ENCODE measurements at places on chromosomes 3 and 15.

DNA sequence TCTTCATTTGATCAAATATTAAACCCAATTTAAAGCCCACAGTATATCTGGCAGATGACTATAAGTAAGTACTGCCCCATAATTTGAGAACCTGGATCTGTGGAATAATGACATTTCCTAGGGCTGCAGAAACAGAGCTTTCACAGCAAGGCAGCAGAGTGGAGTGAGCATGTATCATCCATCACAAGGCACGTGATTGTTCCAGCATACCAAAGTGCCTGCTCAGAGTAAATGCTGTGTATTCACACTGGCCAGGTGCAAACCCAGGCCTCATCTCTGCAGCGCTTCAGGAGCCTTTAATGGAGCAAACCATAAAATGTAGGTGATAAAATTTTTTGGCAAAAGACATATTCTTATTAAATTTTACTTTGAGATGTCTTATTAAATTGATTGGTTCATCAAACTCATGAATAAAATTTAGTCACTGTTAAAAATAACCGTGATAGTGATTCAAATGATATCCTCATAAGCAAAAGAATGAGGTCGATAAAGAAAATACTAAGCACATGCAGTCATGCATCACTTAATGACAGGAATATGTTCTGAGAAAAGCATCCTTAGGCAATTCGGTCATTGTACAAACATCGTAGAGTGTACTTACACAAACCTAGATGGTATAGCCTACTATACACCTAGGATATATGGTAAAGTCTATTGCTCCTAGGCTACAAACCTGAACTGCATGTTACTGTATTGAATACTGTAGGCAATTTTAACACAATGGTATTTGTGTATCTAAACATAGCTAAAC, 99.3 kb upstream of the SLC24A5 start:
- DNase-seq, result peak; percentile 30

DNA sequence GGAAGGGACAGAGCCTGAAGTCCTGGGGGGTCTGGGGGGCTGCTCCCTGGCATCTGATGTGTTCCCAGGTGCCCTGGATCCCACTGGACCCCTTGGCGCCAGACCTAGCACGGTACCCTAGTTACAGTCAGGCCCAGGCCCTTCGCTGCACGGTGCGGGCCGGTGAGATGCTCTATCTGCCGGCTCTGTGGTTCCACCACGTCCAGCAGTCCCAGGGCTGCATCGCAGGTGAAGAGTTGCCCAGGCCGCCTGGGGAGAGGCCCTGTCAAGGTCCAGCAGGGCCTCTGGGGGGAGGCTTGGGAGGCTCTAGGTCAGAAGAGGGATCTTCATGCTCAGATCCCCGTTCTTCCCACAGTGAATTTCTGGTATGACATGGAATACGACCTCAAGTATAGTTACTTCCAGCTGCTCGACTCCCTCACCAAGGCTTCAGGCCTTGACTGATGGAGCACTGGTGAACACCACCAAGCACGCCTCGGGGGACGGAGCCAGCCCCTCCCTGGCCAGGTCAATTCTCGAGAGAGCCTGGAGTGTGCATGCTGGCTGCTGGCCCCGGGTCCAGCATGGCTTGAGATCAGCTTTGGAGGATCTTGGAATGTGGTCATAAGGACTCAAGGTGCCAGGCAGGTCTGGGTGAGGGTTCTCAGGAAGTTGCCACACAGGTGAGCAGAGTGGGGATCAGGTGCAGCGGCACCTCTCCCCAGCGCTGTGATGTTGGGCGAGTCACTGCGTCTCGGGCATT, 1.8 kb upstream of the PLA2G4B start:
- DNase-seq, result no peak

- no peak for DNase-seq
Observed at GRCh38 chr3:19938295-19938627, 4.2 kb upstream of the EFHB start.

DNA sequence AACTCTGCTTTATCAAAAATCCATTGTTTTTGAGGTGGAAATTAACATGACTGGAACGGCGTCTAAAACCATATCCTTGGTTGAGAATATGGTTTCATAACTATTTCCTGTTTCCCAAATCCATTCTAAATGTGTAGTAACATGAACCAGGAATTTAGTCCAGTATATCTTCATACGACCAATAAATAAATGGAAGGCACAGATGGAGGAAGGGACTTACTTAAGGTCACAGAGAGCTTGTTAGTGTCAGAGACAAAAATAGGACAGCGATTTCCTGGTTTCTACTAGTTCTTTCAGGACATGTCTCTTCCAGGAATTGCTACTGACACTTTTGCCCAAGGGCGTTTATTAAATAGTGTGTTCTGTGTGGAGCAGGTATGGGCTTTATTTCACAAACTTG, 41.2 kb downstream of the HES1 start:
- peak; percentile 34 for DNase-seq

DNA sequence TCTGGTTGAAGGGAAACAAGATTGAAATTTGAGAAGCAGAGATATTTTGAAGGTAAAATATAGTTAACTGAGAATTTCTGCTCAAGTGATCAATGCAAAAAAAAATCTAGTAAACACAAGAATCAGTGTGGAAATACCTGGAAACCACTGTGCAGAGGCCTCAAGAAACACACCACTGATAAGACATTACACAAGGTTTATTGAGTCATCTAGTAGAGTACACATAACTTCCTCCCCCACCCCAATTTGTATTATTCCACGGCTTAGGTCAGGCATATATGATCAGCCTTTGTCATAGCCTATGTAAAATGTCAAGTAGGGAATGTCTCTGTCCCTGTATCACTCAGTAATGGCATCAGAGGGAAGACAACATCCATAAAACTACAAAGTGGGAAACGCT, 447.8 kb upstream of the BCHE start:
- DNase-seq, result peak; percentile 30

DNA sequence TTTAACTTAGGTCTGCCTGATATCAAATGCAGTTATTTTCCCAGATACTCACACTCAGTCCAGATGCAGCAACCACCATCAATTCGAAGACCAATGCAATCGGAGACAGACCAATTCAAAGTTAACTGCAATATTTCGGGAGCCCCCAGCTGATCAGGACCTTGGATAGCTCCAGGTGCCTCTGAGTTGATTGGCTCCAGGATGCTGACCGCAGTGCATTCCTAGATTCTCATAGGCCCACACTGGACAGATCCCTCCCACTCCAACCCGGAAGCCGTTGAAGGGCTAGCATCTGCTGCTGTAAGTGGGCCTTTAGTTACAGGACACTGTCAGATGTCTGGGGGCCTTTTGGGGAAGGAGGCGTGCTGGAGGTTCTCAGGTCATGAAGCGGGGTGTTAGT, 89.5 kb upstream of the ATP2B2 start:
- peak; percentile 9 for DNase-seq

Data from mesenchymal stem cell (in vitro differentiated cells and primary cell).